ENCODE measurements at places on chromosomes 6 and 20.
A peak's percentile ranks its signal among the peaks of the same experiment; 100 is the strongest.

- DNase-seq: no peak
Observed at GRCh38 chr20:61930776-61931475, 134.8 kb downstream of the TAF4 start.

DNA sequence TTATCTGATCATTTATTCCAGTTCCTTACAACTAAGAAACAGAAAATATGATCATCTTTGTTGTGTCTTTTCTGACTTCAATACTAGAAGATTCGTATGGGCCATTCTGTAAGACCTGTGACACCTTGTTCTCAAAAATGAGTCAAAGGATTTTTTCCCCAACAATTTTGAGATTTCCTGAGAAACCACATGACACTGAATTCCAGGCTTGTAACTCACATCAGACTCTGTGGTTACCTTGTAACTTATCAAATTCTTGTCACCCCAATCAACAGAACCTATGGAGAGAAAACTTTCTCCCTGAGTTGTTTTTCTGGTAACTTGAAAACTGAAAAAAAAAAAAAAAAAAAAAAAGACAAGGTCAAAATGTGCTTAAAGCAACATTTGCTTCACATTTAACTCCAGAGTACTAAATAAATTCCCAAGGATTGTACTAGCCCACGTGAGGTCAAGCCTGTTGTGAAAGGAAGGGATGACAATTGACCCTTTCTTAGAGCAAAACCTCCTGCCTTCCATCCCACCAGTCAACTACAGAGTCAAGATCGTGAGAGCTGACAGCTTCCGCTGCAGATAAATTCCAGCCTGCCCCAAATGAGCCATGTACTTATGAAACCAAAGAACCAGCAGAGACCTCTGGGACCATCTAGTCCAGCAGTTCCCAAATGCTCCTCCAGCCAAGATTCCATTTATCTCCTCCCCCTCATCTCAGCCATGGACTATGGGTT lies 140.3 kb downstream of the TBX18 start:
- no peak for DNase-seq

GRCh38 chr20:42442716-42443115 lies 747.0 kb downstream of the PTPRT start:
- peak; percentile 57 for DNase-seq

DNA sequence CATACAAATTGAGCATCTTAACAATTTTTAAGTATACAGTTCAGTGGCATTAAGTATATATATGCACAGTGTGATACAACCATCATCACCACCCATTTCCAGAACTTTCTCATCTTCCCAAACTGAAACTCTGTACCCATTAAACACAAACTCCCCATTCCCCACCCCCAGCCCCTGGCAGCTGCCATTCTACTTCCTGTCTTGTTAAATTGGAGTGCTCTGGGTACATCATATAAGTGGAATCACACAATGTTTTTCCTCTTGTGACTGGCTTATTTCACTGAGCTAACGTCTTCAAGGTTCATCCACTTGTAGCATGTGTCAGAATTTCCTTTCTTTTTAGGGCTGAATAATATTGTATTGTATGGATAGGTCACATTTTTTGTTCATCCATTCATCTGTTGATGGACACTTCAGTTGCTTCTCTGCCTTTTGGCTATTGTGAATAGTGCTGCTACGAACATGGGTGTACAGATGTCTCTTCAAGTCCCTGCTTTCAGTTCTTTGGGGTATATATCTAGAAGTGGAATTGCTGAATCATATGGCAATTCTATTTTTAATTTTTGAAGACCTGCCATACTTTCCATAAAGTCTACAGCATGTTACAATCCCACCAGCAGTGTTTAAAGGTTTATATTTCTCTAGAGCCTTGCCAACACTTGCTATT lies 19.6 kb upstream of the RREB1 start:
- DNase-seq: no peak

GRCh38 chr20:57259121-57259937 lies 7.1 kb downstream of the BMP7 start:
- peak; percentile 83 for DNase-seq

DNA sequence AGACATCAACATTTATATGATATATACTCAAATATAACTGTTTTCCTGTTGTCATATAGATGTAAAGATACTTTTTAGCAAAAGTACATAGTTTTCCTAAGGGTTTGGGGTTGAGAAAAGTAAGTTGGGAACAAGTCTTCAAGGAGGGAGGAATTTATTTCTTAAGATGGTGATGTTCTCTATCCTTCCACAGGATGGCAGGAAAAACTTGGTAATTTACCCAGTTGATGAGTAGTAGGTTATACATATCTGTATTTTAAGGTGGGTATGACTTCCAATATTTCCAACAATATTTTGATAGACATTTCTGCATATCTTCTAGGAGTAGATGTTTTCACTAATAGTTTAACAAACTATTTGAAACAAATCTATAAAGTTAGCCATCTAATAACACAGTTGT lies 254.4 kb downstream of the RIMS1 start:
- DNase-seq: no peak

DNA sequence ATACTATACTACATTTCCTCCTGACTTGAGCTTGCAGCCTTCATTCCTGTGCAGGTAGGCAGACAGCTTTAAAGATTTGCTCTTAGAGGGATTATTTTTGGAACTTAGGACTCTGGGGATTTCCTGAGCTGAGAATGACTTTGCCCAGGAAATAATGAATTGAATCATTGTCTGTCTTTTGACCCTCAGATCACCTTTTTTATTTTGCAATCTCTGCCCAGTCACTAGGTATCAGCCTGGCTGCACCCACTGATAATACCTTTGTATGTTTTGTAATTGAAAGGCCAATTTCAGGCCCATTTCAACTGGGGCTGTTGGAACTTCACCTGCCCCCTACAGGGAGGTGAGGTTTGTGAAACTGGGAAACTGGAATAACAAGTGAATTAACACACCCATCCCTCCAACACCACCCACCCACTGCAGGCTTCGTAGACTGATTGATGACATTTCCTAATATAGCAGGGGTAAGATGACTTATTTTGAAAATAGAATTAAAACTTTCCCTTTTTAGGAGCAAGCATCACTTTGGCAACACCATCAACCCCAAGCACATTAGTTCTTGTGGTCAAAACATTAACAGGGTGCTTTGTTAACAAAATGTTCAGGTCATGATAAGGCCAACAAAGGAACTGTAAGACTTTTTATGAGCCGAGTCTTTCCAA lies 157.1 kb upstream of the CENPW start:
- DNase-seq: no peak

DNA sequence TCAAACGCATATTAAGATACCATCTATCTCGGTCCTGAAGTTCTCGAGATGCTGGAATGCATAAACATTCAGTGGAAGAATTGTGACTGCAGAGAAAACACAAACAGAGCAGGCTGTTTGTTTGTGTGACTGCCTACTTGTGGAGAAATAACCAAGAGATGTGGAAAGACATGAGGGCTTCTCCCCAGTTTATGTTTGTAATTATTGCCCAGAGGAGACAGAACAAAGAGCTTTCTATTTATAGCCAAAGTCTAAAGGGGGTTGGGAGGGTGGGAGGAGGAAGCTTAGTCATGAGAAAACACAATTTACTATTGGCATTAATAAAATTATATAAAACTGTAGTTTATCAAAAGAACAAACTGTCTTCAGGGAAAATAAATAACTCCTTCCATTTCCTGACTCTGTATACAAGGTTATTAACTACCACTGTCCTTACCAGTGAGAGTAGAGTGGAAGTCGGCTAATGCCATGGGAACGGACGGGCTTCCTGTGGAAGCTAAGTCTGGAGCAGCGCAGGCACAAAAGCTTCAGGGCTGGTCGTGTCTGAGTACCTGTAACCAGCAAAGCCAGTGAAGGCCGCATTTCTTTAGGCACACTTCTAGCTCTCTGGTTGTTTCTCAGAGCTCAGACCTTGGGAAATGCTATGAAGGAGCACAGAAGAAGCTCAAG lies 200.2 kb upstream of the SUPT3H start:
- DNase-seq: no peak

GRCh38 chr6:11656491-11656890 lies 118.9 kb downstream of the TMEM170B start:
- peak; percentile 80 for DNase-seq

DNA sequence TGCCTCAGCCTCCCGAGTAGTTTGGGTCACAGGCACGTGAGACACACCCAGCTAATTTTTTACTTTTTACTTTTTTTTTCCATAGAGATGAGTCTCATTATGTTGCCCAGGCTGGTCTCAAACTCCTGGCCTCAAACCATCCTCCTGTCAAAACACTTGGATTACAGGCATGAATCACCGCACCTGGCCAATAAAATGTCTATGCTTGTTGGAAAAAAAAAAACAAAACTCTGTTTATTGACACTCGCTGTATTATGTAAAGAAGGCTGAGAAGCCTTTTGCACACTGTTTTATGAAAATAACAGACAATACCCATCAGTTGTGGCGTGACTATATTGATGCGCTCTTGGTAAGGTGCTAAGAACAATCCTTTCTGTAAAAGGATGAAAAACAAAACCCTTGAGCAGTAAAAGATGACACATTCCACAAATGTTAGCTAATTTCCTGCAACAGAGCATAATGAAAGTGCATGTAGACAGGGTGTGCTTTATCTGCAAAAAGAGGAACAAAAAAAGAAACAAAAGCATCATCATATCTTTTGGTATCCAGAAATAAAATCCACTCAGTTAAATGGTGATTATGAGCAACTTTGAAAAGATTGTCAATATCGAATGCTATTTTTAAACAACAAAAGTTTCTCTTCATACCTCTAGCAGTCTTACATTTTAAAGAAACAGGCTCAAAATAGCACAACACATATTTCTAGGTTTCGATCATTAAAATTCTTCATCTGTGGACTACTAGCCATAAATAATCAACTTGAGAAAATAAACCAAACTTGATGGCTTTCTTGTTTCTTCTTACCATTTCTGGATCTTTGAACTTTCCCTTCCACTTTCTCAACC lies 108.3 kb upstream of the PHACTR1 start:
- DNase-seq: no peak

- no peak for DNase-seq
Observed at GRCh38 chr6:14472986-14473337, 355.4 kb downstream of the CD83 start.

DNA sequence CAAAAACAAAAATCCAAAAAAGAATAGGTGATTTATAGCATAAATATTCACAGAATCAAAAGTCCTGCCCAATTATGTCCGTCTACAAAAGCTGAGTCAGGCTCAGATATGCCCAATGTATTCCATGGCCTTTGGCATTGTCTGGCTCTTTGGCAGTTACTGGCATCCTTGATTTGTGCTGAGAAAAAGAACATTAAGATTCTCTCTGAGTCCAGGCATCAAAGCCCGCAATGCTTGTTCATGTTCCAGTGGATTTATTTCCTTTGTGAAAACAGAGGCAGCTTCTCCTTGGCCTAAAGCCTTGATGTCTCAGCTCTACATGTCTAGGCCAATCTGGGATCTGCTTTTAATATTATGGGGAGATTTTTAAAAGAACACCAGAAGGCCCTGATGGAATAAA lies 76.1 kb upstream of the SLC4A11 start:
- no peak for DNase-seq

All from eye (tissue), 1 donor.